ENCODE measurements at places on chromosomes 2 and 18.

DNA sequence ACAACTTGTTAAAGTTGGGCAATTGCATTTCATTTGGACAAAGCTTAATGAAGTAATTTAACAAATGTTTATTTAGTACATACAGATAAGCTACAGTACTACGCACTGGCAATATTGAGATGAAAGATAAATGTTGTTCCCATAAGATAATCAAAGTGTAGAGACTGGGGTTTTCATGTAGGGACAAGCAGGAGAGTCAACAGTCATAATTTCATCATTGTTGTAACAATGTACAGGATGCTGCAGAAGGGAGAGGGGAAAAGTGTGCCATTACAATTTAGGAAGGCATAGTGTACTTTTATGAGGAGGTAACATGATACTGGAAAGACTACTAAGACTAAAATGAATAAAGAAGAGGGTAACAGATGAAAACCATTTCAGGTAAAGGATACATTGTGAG is 441.6 kb downstream of the ERBB4 start:
- no peak for DNase-seq

GRCh38 chr18:76374330-76375281 is 120.4 kb downstream of the ZNF516 start:
- no peak for DNase-seq

DNA sequence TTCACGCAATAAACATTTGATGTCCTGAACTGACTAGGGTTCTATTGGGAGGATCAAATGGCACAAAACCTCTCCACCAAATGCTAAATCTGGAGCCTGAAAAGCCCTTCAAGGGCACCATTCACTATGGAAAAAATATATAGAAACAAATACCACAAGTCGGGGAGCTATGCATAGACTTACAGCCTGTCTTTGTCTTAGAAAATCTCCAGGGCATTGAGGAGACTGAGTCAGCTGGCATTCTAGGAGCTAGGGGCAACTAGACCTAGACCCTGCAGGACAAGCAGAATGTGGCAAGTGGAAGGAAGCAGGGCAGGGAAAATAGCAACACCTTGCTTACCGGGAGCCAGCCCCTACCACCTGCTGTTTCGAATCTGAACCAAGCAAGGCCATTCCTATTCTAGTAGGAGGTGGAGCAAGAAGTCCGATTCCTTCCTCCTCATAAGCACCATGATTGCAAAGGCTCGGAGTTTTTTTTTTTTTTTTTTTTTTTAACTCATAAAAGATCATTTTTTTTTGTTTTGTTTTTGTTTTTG is 77.8 kb downstream of the DDX1 start:
- DNase-seq: no peak

GRCh38 chr2:19979932-19980331 is 10.0 kb downstream of the WDR35 start:
- DNase-seq: no peak

GRCh38 chr18:37476611-37477295 is 88.8 kb downstream of the CELF4 start:
- no peak for DNase-seq

- DNase-seq: no peak
Measured at GRCh38 chr2:217513258-217513657, 489.5 kb downstream of the TNS1 start.

DNA sequence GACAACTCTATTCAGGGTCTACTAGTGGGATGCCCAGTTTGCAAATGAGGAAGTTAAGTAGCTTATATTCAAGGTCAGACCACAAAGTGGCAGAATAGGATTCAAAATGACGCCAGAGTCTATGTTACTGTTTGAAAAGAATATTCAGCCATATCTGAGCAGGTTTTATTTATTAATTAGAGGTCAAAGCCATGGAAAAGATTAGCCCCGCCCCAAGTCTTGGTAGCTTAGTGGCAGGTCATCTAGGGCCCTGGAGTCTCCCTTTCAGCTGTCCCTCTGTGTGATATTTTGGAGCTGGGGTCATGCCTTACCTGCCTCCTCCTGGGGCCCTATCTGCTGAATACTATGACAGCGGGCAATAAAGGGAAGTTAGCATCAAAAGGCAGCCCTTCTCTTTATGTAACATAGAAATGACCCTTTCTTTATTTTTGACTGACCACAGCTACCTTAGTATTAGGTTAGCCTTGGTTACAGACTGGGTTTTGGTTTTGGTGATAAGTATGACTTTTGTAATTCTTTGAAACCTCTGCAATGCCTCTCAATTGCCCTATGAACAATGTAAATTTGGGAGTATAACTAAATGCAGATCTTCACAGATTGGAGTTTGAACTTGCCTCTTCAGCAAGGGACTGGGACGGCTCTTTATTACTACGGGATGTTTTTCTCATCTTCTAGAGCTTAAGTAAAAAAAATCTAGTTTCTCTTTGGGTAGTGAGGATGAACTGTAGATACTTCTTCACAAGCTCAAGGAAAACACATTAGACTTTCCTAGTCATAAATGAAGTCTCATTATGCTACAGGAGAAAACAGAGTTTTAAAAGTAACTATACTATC is 153.0 kb upstream of the ITGA4 start:
- DNase-seq: no peak

DNA sequence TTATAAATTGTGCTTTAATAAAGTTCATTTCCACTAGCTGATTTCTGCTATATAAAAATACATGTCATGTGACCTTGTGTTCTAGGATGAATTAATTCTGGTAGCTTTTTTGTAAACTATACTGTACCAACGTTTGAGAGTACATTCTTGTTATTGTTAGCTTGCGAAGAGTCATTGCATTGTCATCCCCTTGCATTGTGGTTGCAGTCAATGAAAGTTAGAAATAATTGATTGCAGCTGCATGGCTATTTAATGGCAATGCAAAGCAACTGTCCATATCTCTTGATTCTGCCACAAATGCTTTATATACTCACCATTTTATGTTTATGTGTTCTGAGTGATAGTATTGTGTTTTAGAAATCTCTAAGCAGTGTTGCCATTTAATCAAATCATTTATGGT is 91.6 kb downstream of the ZNF407 start:
- DNase-seq: no peak
